Karpas-422 (cell line): ENCODE measurements at places on chromosomes 7 and 10.

- no peak for DNase-seq
These were observed 222.3 kb downstream of the KIF20B start for GRCh38 chr10:89923661-89924060.

- DNase-seq, result no peak
These were observed 103.7 kb upstream of the HABP2 start for GRCh38 chr10:113449006-113449695.

- no peak for DNase-seq
These were observed 52.4 kb upstream of the PFKP start for GRCh38 chr10:3014968-3015367.

GRCh38 chr10:128938558-128938957 lies 528.5 kb upstream of the MGMT start:
- DNase-seq, result no peak

DNA sequence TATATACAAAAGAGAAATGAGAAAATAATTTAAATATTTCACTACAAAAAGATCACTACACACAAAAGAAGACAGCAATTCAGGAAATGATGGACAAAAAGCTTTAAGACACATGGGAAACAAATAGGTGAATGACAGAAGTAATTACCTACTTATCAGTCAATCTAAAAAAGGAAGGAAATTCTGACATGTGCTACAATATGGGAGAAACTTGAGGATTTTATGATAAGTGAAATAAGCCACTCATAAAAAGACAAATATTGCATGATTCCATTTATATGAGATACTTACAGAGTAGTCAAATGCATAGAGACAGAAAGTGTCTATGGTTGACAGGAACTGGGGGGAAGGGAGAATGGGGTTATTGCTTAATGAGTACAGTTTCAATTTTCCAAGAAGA lies 339.2 kb downstream of the CALN1 start:
- DNase-seq, result no peak

DNA sequence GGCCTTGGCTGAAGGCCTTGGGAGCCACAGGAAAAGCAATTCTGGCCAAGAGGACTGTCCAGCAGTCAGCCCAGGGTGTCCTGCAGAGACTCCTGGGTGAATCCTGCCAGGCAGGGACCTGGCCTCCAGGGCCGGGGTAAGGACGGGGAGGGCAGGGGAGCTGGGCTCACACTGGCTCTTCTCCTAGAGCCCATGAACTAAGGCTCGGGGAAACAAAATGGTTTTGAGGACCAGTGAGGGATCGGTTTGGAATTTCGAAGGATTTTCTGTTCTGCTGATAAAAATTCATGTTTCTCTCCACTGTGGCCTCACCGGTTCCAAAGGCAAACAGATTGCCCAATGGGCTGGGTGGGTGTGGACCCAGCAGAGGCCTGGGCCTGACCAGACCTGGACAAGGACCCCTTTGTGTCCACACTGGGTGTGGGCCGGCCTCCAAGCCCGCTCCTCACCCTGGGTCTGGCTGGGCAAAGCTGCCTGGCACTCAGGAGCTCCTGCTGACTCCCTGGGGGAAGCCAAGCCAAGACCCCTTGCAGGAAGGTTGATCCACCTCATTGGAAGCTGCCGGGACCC lies 27.3 kb downstream of the FAM20C start:
- DNase-seq, result no peak

- DNase-seq, result no peak
These were observed 17.3 kb upstream of the SAMD9L start for GRCh38 chr7:93165447-93165846.

GRCh38 chr10:89695307-89695706 lies 6.1 kb upstream of the KIF20B start:
- DNase-seq, result no peak

DNA sequence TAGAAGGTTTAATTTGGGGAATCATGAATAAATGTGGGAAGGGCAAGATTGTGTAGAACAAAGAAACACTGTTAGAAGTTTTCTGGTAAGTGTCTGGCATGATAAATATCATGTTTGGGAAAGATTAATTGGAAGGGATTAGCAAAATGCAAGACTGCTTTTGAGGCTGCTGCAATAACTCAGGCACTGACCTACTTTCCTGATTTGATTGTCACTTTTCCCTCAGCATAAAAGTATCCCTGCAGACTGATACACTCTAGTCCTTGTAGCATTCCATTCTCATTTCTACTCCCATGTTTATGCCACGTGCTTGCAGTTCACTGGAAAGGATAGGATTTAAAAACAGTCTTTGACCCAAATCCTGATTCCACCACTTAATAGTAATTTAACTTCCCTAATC lies 303.3 kb upstream of the SEMA3A start:
- DNase-seq, result no peak
